ENCODE measurements at places on chromosomes 4 and X.

DNA sequence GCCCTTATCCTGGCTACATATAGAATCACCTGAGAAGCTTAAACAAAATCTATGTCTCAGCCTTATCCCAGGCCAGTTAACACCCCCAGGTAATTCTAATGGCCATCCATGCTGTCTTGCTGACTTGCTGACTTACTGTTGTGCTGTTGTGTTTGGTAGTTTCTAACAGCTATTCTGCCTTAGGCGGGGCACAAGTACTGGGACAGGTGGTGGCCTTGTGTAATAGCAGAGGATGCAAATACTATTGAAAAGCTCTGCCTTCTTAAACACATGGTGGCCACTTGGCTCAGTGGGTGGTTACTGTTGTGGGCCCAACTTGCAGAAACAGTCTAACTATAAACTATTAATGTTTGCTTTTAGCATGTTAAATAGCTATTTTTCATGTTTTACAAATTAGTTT, 56.2 kb downstream of the CDS1 start:
- no peak for DNase-seq

GRCh38 chr4:39718366-39719323, 20.7 kb downstream of the UBE2K start:
- DNase-seq: no peak

- DNase-seq: no peak
Measured at GRCh38 chrX:40205471-40205870, 107.7 kb upstream of the BCOR start.

GRCh38 chr4:87375719-87376291, 15.2 kb downstream of the HSD17B11 start:
- no peak for DNase-seq

DNA sequence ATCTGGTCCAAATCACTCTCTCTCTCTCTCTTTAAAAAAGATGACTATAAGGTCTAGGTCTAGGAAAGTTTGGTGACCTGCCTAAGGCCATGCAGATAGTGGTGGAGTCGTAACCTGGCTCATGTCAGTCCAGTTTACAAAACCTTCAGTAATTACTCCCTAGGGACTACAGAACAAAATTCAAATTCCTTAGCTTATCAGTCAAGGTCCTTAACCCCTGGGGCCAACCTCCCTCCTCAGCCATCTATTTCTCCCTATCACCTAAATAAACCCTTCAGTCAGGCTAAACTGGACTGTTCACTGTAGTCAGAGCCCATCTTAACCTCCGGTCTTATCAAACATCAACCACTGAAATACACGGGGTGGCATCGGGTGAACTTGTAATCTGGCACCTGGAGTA, 68.9 kb downstream of the MAP3K15 start:
- DNase-seq: no peak
